ENCODE measurements at places on chromosomes 16 and 17.
A peak's percentile ranks its signal among the peaks of the same experiment; 100 is the strongest.

- no peak for DNase-seq
Observed at GRCh38 chr16:47395733-47396498, 64.9 kb downstream of the ITFG1 start.

- no peak for DNase-seq
Observed at GRCh38 chr17:27558842-27559505, 72.0 kb upstream of the LGALS9 start.

GRCh38 chr16:66548068-66548467 is 1.9 kb downstream of the TK2 start:
- DNase-seq, result no peak

DNA sequence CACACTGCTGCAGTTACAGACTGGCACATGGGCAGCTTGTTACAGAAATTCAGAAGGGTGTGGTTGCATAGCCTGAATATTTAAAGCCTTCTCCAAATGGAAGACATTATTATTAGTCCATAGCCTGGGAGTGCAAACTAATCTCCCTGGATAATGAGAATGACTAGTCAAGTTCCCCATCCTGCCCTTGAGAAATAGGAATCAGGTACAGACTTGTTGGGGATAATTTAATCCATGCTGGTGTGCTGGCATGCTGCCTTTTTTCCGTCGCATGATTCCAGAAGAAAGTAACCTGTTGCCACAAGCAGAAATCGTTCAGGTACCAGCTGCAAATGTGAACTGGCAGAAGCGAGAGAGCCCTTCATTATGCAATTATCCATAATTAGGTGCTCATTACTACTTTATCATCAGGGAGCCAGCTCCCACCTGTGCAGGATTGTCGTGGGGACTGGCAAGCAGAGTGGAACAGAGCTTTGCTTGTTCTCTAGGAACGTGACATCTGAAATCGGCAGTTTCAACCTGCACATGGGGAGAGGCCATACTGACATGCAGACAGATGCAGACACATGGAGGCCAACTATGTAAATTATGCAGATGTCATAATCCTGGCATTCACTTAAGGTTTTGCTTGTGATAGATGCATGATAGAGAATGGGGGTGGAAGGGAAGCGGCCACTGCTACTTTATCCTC is 419.4 kb downstream of the PMP22 start:
- no peak for DNase-seq

- DNase-seq, result no peak
Observed at GRCh38 chr16:80259290-80259805, 281.4 kb upstream of the DYNLRB2 start.

DNA sequence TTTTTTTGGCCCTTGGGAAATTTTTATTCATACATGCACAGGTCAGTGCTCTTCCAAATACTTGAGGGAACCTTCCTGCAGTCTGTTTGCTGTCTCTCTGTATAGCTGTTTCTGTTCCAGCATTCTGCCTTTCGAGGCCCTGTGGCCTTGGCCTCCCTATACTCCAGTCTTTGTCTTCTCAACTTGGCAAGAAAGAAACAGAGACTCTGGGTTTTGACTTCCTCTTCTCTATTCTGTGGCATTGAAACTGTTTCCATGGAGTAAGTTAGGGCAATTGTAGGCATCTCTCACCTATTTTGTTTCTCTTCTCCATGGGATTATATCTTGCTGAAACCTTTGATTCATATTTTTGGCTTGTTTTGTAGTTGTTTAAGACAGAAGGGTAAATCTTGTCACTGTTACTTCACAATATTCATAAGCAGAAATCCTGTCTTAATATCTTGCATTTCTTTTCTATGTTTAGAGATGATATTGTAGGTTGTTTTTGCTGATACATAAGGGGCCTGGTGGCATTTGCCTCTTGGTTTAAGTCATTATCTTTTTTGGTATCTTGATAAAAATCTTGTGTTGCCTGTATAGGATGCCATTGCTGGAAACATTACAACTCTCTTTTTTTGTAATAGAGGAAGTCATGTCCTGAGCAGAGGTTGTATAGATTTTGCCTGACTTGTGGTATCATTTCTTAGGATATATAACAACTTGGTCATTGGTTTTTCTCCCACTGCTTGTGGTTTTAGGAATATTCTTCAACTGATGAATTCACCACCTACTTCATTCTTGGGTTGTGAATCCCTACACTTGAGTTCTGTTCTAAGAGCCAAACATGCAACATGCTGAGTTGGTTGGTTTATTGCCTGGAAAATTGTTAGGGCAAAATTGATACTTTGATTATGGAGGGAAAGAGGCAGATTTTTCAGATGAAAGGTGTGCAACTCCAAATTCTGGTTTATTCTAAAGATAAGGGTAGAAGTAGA is 168.6 kb downstream of the FTO start:
- no peak for DNase-seq

DNA sequence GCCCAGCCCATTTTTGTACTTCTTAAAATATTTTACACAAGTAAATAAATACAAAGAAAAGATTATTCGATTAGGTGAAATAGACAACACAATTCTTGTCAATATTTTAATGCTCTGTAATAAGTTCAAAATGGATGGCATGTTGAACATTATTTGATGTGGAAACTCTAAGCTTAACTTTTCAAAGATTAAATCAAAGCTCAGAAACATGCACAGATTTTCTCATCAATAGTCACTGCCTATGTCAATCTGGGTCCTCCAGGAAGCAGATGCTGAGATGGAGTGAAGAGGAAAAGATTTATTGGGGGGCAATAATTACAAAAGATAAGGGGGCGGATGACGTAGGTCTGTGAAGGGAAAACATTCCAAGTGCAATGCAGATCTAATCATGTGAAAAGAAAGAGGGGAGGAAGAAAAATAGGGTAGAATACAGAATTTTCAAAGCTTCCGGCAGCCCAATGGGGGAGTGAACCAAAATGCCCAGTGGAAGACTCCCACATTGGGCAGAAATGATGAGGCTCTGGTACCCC is 50.5 kb downstream of the COPRS start:
- DNase-seq, result no peak

- DNase-seq, result no peak
Observed at GRCh38 chr17:79433379-79433778, 177.5 kb downstream of the RBFOX3 start.

DNA sequence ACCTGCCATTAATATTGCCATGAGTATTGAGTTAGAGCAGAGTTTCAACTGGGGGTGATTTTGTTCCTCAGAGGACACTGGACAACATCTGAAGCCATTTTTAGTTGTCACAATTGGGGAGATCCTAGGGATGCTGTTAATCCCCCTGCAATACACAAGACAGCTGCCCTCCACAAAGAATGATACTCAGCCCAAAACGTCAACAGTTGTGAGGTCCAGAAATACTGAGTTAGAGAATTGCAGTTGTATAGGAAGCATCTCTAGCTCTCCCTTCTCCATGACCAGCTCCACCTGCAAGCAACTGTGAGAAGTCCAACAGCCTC is 614.0 kb upstream of the CDH5 start:
- DNase-seq, result no peak

DNA sequence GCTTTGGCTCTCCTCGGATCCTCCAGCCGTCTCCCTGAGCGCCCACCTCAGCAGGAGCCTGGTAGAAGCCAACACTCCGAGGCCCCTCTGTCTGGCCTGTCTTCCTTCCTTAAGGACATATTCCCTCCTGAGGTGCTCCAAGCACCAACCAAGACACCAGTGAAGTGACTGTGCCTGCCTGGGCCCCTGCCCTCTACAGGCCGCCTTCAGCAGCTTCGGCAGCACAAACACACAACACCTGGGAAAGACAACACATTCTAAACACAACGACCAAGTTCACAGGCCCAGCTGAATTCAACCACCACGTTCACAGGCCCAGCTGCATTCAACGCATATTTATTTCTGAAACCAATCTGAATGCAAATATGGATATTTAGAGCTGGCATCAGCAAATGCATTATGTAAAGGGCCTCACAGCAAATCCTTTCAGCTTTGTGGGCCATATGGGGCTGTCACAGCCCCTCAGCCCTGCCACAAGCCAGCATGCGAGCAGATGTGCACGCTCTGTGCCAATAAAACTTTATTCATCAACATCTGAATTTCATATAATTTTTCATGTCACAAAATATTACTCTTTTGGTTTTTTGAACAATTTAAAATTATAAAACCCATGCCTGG is 12.2 kb downstream of the GALNS start:
- no peak for DNase-seq

DNA sequence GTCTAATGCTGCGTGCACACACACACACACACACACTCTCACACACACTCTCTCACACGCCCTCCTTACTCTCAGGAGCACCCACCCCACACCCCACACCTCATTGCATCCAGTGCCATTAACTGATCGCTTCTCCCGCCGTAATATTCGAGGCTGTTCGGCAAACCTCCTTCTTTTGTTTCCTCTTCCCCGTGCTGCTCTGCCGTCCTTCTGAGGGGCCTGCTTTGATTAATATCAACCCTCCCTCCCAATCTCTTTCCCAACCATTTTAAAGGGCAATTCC is 156.2 kb upstream of the TNRC6C start:
- no peak for DNase-seq

- DNase-seq, result no peak
Observed at GRCh38 chr16:52404546-52404945, 142.4 kb downstream of the TOX3 start.

DNA sequence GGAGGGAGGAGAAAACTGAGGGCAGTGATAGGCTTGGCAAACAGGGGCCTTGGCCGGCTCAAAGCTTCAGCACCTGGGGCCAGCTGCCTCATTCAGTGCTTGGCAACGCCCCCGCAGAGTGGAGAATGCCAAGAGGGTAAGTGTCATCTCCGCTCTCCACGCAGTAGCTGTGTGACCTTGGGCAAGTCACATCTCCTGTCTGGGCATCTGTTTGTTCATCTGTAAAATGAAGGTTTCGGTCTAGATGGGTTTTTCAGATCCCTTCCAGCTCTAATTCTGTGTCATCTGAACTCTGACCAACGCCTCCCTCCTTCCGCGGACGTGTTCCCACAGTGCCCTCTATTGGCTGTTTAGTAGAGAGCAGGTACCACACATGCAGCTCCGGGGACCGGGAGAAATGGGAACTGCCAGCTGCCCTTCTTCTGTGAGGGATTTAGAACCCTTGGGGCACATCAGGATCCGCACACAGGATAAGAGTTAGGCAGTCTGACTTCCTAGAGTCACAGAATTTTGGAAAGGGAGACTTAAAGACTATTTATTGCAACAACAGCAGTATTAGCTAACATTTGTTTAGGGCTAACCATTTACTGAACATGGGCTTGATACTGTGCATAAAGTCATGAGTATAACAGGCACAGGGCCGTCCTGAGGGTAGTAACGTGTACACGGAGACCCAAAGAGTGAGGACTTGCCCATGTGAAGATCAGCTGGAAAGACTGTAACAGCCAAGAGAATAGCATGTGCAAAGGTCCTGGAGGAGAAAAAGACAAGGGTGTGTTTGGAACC is 26.8 kb downstream of the GP2 start:
- peak; percentile 28 for DNase-seq

GRCh38 chr16:15653227-15653626 is 3.2 kb downstream of the NDE1 start:
- no peak for DNase-seq

DNA sequence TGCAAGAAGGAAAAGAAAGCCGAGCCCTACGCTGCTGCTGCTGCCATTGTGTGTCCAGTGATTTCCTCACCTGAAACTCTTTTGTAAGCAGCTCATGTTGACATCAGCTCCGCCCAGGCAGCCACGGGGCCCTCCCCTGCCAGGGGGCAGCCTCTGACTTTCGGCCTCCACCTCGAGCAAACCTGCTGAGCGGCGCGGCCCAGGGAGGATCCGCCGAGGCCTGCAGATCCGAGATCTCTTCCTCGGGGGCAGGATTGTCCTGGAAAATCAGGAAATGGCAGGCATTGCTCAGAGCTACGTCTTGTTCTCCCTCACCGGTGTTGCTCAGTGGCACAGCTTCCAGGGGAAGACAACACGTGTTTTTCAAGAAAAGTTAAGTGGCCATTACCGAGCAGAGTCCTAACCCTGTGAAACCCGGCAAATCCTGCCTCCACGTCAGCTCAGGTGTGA is 35.6 kb upstream of the ZNF750 start:
- no peak for DNase-seq
